ENCODE measurements at places on chromosomes 7 and 10.

DNA sequence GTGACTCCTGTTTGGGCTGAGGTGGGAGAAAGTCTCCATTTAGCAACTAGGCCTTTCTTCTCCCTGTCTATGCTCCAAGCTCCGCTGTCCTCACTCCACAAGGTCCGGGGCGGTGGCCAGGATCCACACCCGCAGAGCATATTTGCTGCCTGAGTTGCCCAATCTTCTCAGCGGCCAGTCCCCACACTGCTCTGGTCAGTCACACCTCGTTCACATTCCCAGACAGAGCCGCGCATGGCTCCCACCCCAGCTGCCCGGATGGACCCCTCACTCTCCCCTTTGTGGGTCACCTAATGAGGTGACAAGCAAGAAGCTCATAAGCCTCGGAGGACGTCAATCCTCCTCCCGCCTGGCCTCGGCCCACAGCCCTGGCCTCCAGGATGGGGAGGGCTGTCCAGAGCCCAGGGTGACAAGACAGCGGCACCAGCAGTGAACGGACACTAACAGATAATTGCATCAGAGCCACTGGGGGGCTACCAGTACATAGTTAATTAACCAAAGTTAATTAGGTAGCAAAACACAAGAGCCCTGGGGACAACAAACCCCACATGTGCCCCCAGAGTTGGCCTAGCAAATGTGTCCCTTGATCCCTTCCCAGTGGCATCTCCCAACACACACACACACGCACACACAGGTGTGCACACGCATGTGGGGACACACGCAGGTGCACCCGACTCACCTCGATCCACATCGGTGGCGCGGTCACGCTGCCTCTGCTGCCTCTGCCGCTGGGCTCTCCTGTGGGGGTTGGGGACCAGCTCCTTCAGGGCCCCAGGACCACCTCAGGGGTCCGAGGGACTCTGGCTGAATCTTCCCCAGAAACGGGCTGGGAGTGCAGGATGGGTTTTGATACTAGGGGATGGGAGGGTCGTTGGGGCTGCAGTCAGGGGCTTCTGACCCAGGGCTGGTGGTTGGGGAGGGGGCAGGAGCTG is 11.8 kb downstream of the EPHA1 start:
- DNase-seq, result no peak

- no peak for DNase-seq
Measured at GRCh38 chr7:132825932-132826835, 249.9 kb upstream of the PLXNA4 start.

DNA sequence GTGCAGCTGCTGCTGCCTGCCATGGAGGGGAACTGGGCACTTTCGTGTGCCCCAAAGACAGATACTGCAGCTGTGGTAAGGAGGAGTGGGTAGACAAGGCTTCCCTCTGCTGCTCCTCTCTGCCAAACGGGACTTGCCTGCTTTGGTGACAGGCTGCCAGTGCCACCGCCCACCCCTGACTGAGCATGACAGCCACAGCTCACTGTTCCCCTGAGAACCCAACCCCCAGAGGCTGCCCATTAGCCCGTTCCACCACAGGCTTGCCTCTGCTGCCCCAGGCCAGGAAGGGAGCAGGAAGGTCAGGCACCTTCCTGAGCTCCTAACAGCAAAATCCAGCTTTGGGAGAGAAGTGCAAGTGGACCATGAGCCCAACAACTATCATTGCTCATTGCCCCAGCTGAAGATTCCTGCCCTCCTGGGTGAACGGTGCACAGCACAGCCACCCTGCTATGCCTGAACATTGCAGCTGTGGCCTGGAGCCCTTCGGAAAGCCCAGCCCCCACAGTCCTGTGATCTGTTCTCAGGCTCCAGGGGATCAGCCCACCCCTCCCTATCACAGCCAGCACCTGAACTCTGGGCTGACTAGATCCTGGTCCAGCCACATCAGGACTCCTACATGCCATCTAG is 58.7 kb upstream of the ANTXRL start:
- no peak for DNase-seq

- no peak for DNase-seq
Measured at GRCh38 chr10:9577746-9578145, 1439.9 kb upstream of the CELF2 start.

DNA sequence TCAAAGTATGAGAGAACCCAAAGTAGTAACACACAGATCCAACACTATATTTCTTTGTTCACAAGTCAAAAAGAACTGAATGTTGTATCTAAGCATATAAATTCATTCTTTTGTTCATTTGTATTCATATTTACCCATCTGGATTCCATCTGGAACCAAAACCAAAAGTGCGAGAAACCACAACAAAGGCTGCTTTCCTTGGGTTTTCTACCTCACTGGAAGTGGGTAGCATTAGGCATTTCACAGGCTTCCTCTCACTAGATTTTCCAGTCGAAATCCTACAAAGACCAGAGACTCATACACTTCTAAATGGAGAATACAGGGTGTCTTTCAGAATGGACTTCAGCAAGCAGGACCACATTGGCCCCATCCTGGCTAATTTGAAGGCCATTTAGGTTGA is 109.8 kb upstream of the WNT16 start:
- DNase-seq, result no peak

- DNase-seq, result no peak
Measured at GRCh38 chr7:70486977-70487376, 645.0 kb upstream of the GALNT17 start.

GRCh38 chr7:87202705-87203104 is 16.8 kb downstream of the TMEM243 start:
- DNase-seq, result no peak

DNA sequence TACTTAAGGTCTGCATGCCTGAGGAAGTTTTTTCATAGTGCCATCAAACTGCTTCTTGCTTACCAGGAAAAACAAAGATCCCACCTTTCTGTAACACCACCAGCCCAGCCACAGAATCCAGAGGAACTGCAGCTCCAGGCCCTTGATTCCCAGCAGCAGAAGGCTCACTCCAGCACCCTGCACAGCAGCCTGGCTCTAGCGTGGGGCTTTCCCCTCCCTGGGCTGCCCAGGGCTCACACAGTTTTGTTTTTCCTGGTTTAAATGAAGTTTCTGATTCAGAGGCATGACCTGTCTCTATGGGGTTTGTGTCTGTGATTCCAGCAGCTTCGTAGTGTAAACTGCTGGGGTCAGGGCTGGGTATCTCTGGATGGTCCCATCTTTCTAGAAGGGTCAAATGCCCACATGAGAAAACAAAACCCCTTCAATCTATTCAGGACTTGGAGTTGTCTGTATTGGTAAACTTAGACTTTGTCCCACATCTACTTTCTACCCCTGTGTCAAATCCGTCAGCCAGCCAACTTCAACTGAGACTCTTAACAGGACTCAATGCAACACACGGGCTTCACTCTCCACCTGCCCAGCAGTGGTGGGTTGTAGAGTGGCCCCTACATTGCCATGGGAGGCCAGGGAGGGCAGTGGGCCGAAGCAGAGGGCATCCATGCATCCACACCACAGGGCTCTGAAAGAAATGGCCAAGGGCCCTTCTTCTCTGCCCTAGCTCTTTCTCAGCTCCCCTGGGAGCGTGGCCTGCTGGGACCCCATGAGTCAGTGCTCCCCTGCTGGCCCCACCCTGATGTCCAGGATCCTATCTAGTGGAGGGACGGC is 73.6 kb downstream of the ATXN7L1 start:
- DNase-seq, result no peak

DNA sequence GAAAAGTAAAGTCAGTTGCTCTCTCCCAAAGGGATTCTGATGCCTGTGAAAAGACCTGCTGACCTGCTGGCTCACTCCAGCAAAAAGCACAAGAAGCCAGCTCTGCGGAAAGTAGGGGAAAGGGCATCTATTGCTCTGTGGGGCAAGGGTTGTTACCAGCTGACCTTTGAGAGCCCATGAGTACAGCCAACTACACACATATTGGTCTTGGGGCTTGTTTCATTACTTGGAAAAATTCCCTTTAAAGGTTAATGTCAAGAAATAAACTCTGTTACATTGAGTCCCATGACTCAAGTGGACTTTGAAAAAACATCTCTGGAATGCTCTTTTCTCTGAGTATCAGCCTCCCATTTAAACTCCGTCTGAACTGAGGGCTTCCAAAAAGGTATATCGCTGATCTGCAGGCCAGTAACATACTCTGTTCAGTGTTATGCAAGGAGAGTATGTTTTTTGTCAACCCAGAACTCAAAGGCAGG is 53.2 kb downstream of the PANK1 start:
- no peak for DNase-seq

GRCh38 chr10:34449836-34450235 is 365.3 kb downstream of the PARD3 start:
- DNase-seq, result no peak

DNA sequence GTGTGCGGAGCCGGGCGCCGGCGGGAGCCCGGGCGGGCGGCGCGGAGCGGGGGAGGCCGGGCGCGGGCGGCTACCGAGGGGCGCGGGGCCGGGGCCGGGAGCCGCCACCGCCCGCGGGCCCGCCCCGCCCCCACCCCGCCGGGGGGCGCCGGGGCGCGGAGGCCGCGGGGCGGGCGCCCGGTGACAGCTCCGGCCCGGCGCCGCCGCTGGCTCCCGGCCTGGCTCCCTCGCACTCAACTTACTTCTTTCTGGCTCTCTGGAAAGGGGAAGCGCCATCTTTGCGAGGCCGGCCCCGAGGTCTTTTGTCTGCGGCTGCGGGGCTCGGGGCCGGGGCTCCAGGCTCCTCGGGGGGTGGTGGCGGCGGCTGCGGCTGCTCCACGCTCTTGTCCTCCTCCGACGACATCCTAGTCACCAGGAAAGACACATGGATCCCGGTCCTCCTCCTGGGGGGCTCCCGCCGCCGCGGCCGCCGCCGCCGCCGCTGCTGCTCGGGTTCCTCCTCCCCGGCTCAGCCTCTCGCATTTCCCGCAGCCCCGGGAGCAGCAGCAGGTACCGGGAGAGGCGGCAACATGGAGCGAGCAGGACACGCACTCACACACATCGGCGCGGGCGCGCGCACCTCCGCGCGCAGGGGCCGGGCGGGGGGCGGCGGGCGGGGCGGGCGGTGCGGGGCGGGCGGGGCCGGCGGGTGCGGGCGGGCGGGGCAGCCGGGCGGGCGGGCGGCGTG is at the start of gene KMT2C:
TSS of gene KMT2C (minus strand) at position 620 of the 727 bp plus-strand sequence. CDS start at position 403, 217 bp downstream.
- DNase-seq, result peak; percentile 43

GRCh38 chr7:66379542-66380160 is 174.5 kb downstream of the TPST1 start:
- DNase-seq, result no peak

- DNase-seq, result no peak
Measured at GRCh38 chr7:103532955-103533354, 86.9 kb upstream of the SLC26A5 start.

DNA sequence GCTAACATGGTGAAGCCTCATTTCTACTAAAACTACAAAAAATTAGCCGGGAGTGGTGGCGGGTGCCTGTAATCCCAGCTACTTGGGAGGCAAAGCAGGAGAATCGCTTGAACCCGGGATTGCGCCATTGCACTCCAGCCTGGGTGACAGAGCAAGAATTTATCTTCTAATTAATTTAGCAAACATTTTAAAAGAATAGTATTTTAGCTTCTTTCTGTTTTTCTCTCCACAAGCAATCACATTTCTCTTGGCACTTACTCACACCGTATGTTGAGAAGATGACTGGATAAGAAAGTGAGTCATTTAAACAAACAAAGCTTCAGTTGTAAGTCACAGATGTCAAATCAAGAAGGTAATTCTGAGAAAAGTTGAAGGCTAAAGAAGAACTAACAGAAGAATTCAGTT is 264.0 kb downstream of the ARL4A start:
- DNase-seq, result no peak

- no peak for DNase-seq
Measured at GRCh38 chr10:71274901-71275796, 43.9 kb upstream of the SLC29A3 start.

DNA sequence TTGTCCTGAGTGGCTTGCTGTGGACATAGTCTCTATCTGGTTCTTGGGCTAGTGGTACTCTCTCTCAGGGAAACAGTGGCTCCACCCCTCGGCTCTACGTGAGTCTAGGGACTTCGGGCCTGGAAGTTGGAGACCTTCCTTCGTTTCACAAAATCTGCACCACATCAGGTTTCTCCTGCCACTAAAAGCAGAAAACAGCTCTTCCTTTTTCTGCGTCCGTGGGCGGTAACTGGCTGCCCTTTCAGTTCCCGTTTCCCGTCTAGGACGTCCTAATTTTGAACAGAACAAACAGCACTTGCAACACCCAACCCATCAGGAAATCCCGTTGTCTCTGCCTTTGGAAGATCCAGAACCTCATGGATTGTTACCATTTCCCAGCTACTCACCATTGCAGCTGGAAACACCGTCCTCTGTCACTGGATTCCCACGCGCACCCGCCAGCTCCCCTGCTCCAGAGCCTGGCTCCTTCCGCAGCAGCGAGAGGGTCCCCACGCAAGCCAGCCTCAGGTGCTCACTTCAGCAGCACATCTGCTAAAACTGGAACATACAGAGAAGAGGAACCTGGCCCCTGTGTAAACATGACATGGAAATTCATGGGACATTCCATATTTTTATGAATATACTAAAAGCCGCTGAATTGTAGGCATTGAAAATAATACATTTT is 311.4 kb upstream of the AKR1E2 start:
- no peak for DNase-seq

DNA sequence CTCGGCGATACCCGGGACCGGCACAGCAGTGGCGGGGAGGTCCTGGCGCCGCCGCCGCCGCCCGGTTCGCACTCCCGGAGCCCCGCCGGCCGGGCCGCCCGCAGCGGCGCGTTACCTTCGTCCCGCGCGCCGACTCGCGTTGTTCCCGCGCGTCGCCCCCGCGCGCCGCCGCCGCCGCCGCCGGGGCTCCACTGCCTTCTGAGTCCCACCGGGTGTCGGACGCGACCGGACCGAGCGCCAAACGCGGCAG is at the start of gene EZH2:
TSS of gene EZH2 (minus strand) at position 243 of the 250 bp plus-strand sequence. CDS start 36,993 bp downstream, outside the sequence.
- no peak for DNase-seq

All from NCI-H524 (cell line).